IMR-90 (cell line): ENCODE measurements at places on chromosomes 7 and 10. TPM values are rescaled to one million over a fixed set of nuclear protein-coding genes. Genes with fewer than 3 reads are reported as not detected.

Gene ATP5F1C
- total RNA-seq = 343 and 367 TPM in 2 replicates

Gene DPY19L1
- total RNA-seq = 12.2 and 24.7 TPM in 2 replicates

DNA sequence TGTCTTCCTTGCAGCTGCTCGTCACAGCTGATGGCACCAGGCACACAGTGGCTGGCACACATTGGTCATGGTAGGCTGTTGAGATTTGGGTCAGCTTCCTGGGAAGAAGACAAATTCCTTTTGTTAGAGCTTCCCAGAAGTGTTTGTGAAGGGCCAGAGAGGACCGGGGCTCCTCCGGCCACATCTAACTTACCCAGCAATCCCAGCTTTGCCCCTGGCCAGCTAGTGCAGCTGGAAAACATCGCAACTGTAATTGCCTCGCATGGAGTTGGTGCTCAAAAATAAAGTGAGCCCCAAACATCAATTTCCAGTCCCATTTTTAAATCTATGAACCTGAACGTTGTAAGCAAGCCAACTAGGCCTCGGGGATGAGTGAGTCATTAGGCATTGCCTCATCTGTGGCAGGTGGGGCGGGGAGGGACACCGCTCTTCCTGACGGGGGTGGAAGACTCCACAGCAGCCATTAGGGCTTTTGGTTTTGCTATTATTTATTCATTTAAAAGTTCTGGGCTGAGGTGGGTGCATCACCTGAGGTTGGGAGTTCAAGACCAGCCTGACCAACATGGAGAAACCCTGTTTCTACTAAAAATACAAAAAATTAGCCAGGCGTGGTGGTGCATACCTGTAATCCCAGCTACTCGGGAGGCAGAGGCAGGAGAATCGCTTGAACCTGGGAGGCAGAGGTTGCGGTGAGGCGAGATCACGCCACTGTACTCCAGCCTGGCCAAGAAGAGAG is 12.4 kb downstream of the CPA5 start:
- DNase-seq = peak; percentile 91
- H3K36me3 ChIP-seq = no peaks in the 10 kb centered on the region
- H3K4me1 ChIP-seq = peaks cover 25% of the 10 kb centered on the region
- H3K4me3 ChIP-seq = no peak overlapping the region
- peak overlapping the region; percentile 96 for H3K27ac ChIP-seq
- H3K27me3 ChIP-seq = no peaks in the 10 kb centered on the region

- H3K27ac ChIP-seq = peak overlapping the region; percentile 89
- H3K27me3 ChIP-seq = no peaks in the 10 kb centered on the region
- no peaks in the 10 kb centered on the region for H3K36me3 ChIP-seq
- DNase-seq = peak; percentile 94
Measured at GRCh38 chr10:16966991-16967865, 150.0 kb upstream of the RSU1 start.

GRCh38 chr10:59962756-59963155 is 56.4 kb upstream of the CCDC6 start:
- H3K27ac ChIP-seq = no peak overlapping the region
- DNase-seq = no peak
- H3K27me3 ChIP-seq = no peaks in the 10 kb centered on the region
- H3K4me1 ChIP-seq = no peaks in the 10 kb centered on the region
- H3K4me3 ChIP-seq = no peak overlapping the region
- H3K36me3 ChIP-seq = no peaks in the 10 kb centered on the region

- peak; percentile 56 for DNase-seq
Measured at GRCh38 chr10:114607358-114607998, 50.6 kb downstream of the ABLIM1 start.
